ENCODE measurements at places on chromosomes 11 and 22. TPM values are rescaled to one million over a fixed set of nuclear protein-coding genes. Genes with fewer than 3 reads are reported as not detected.

DNA sequence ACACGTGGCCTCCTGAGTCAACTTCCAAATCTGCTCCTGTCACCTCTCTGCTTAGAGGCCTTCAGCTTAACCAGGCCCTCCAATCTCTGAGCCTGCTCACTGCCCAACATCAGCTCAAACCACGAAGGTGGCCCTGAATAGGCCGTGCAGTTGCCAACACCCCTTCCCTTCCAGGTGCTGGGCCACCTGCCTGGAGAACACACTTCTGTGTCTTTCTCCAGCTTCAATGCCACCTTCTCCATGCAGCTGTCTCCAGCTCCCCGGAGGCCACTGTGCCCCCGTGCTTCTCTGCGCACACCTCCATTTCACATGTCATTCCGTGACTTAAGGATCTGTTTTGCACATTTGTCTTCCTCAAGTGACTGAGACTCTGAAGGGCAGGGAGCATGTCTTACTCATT lies 5.3 kb downstream of the RELA start:
- no peak for DNase-seq

DNA sequence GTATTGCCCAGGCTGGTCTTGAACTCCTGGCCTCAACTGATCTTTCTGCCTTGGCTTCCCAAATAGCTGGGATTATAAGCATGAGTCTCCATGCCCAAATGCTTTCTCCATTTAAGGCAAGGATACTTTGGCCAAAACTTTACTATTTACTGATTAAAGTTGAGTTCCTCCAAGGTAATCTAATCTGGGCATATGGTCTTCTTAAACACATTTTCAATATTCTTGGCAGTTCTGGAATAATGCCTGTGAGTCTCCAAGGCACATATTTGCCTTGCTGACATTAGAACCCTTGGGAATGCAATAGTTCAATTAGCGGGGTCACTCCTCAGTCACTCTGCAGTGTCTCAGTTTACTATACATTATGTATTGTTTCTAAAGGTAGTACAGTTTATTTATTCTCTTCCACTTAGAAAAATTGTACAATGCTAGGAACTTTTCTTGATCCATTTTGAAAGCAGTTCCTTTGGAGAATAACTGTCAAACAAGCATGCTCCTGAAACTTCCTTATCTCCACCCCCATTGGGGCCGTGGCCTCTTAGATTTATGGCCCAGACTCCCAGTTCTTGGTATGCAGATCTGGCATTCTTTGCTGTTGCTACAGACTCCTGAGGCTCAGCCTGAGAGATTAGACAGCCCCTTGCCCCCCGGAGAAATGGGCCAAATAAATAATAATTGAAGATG lies 13.1 kb upstream of the RAB38 start:
- DNase-seq: no peak

- no peak for DNase-seq
These were observed 66.7 kb upstream of the DBX1 start for GRCh38 chr11:20226933-20227332.

DNA sequence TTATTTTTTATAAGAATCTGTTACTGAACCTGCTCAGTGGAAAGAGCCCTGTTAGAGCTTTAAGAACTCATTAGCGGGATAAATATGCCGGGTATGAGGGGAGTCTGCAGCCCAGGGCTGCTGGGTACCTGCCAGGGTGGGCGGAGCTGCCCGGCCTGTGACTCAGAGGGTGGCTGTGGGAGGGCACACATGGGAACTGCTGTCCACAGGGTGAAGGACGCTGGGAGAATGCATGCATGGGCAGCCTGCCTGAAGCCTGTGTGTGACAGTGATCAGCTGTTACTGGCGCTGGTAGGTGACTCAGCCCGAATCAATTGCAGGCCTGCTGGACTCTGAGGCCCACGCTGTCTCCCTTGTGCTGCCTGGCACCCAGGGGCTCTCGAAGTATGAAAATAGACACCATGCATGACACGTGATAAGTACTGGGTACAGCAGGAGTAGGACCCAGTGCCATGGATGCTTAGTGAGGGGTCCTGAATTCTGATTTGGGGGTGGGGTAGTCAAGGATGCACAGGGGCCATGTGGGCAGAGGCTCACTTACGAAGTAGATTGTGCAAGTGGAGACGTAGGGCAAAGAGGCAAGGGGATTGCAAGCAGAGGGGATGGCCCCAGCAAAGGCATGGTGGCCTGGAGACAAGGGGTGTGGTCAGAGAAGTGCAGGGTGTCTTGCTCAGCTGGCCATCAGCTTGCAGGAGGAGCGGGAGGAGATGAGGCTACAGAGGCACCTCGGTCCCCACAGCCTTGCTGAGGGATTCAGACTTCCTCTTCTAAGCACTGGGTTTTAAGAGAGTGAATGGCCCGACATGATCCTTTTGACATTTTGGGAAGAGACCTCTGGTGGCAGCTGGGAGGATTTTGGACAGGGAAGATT lies 36.5 kb downstream of the GRIK4 start:
- peak; percentile 55 for DNase-seq

GRCh38 chr22:50012211-50013181 lies at the start of gene IL17REL:
TSS of gene IL17REL (minus strand) at chr22:50012765. CDS start at chr22:50012646, 119 bp downstream.
- no peak for DNase-seq

GRCh38 chr11:117752071-117752470 lies 44.9 kb downstream of the DSCAML1 start:
- DNase-seq: no peak

DNA sequence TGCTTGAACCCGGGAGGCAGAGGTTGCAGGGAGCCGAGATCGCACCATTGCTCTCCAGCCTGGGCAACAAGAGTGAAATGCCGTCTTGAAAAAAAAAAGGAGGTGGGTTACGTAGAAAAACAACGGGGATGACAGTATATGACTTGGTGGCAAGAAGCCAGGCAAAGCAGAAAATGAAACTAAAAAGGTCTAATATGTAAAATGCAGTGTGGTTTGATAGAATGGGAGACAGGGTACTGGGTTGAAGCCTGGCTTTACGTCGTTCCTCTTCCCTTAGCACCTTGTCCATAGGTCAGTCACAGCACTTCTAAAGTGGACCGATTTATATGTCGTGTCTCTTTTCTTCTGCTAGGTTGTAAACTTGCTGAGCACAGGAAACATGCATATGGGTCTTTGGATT lies 274.9 kb upstream of the ZC3H12C start:
- no peak for DNase-seq

DNA sequence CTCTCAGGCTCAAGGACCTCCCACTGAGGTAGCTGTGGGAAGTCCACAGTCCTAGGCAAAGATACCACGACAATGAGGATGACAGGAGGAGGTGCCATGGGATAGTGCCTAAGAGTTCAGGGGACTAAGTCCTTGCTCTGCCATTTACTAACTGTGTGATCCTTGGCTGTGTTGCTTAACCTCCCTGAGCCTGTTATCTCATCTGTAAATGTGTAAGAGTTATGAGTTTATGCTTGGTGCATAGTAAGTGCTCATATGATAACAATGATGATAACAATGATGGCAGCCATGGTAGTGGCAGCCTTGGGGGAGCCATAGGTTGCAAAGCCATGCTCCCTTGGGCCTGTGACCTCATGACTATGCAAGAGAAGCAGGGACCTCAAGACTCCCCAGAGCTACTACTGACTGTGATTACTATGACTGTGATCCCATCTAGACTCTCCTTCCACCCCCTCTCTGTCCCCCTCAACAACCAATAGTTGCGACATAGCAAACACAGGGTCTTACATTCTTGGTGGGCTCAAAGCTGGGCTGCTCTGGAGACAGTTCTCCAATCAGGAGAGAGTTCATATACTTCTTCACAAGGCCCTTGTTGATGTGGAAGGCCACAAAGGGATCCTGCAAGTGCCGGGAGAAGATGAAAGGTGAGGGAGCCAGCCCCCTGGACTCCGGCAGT lies 3.9 kb downstream of the FADS1 start:
- no peak for DNase-seq

GRCh38 chr11:116981266-116981885 lies 116.9 kb downstream of the SIK3 start:
- DNase-seq: no peak

- no peak for DNase-seq
These were observed 9.6 kb downstream of the FAM118A start for GRCh38 chr22:45319324-45319685.

- DNase-seq: no peak
These were observed 68.8 kb downstream of the OR5AK2 start for GRCh38 chr11:57057561-57057960.

DNA sequence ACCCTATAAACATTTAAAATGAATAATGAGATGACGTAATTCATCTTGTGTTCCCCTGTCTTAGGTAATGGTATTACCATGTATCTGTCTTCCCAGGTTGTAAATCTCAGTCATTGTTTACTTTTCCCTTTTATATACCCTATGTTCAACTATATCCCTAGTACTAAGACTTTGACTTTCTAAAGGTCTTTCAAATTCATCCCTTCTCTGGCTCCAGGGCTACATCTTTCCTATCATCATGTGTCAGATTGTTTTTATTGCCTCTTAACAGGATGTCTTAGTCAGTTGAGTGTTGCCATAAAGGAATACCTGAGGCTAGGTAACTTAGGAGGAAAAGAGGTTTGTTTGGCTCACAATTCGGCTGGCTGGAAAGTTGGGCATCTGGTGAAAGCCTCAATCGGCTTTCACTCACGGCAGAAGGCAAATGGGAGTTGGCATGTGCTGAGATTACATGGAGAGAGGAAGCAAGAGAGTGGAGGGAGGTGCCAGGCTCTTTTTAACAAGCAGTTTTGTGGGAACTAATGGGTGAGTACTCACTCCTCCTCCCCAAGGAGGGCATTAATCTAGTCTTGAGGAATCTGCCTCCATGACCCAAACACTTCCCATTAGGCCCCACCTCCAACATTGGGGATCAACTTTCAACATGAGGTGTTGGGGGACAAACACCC lies 11.6 kb upstream of the DLAT start:
- DNase-seq: no peak

- DNase-seq: no peak
These were observed 20.7 kb downstream of the PIK3C2A start for GRCh38 chr11:17186932-17187692.

DNA sequence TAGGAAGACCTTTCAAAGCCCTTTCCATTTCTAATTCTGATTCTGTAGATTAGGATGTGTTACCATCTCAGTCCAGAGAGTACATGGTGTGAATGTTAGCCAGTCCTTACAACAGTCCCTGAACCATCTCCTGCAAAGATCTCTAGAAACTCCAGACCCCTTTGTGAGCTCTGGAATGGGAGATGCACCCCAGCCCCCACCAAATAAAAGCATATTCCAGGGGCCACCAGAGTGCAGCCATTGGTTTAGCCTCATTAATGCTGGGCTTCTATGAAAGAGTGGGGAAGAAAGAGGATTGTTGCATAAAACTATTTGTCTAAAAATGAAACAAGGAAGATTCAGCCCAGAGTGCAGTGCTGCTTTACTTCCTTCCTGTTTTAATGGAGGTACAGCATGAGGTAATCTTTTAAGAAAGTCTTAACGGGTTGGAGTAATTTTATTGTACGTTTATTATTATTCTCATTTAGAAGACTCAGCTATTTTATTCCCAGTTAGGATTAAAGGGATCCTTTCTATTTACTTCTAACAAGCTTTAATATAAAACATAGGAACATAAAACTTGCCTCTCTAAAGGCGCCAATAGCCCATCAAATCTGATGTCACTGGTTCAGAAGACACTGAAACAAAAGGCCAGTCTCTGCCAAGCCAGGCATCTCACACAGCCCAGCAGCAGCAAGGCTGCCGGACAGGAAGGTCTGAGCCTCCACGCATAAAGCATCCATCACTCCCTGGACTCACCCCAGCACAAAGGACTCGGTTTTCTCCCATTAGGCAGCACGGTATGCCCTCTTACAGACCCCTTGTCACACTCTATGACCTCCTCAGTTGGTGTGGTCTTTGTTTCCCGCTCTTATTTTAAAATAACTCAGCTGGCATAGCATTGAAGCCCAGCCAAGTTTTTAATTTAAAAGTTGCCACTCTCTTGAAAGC lies 203.9 kb upstream of the BLID start:
- DNase-seq: no peak

DNA sequence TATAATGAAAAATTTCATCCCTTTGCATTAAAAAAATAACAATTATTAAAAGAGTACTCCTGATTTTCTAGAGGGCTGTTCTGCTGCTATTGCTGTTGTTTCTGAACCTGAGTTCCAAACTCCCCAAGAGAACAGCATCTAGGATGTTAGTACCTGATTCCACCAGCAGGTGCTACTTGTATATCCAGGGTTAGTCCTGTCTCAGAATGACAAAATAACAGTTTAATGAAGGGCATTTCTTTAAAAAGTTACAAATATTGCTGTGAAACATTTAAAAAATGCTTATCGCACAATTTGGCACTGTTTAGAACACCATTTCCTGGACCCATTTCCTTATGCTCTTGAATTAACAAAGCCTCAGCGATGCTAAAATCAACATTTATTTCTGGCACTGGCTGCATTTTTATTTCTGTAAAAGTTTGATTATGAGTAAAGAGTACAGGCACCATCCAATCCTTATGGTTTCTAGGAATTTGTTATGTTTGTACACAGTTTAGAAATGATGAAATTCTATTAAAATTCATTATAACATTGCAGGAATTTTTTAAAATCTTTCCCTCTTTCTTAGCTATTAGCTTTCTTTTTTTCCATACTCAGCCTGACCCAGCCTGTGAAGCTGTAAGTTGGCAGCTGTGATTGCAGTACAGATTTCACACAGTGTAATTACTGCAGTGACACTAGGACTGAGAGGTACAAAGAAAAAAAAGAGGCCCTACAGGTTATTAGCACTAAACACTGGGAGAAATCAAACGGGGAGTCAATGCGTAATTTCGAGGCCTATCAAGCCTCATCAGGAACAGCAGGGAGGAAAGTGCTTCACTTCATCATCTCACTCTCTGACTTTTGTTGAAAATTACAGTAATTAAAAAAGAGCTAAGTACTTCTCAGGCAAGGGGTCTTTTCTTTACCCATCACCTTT lies 208.8 kb downstream of the DCDC1 start:
- DNase-seq: no peak

DNA sequence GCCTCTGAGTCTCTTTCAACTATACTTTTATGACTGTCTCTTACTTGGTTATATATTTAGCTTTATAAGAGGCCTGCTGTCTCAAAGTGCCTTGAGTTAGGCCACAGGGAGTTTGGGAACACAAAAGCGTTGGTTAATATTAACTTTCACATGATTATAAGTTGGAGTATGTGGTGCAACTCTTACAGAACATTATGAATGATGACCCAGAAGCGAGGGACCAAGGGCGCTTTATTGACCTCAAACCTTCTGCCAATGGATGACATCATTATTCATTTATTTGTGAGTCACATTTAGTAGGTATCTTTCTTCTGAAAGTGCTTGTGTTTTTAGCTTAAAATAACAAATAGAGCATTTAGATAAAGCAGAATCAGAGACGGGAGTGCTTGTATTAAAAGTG lies 298.0 kb upstream of the ZC3H12C start:
- no peak for DNase-seq

CHADL gene
- 0.74 TPM for total RNA-seq

SCN3B gene
- 0.39 TPM for total RNA-seq

MS4A3 gene
- total RNA-seq: not detected

THRSP gene
- total RNA-seq: not detected

MS4A12 gene
- total RNA-seq: not detected
